ENCODE measurements at places on chromosomes 12 and 14.

GRCh38 chr12:49671031-49671765 is 36.0 kb downstream of the FMNL3 start:
- no peak for DNase-seq

GRCh38 chr12:124842073-124842749 is 21.5 kb downstream of the SCARB1 start:
- no peak for DNase-seq

DNA sequence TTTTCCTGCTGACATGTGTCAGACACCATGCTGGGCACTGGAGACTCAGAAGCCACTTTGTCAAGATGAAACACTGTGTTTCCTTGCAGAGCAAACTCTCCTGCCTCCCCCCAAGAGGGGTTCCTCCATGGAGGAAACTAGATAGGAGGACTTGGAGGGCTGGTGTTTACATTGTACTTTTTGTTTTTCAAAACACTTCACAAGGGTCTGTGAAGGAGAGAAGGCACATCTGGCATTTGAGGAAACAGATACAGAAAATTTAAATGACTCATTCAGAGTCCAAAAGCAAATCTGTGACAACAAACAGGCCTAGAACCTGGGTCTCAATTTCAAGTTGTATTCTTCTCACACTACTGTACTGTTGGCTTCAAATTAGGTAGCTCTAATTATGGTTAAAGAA is 6.7 kb upstream of the CDKL1 start:
- DNase-seq = no peak

GRCh38 chr12:88638966-88639760 is 58.9 kb upstream of the KITLG start:
- DNase-seq = no peak

GRCh38 chr12:132362996-132363660 is 33.7 kb upstream of the GALNT9 start:
- no peak for DNase-seq

- DNase-seq = no peak
Measured at GRCh38 chr12:33529031-33529430, 89.4 kb upstream of the SYT10 start.

DNA sequence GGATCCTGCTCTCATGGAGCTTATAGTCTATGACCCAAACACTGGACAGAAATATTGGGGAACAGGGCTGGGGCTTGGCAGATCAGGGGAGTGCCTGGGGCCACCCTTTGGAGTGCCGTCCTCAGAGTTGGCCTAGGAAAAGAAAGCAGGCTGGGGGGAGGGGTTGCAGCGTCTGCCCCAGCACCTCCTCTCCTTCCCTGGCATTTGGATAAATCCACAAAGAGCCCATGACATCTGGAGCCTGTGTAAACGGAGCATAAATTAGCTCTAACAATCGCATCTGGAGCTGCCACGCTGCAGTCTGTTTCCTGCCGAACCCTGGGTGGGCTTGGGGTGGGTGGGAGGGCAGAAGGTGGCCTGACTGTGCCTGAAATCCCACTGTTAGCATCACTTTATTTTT is 63.8 kb downstream of the MVK start:
- no peak for DNase-seq

DNA sequence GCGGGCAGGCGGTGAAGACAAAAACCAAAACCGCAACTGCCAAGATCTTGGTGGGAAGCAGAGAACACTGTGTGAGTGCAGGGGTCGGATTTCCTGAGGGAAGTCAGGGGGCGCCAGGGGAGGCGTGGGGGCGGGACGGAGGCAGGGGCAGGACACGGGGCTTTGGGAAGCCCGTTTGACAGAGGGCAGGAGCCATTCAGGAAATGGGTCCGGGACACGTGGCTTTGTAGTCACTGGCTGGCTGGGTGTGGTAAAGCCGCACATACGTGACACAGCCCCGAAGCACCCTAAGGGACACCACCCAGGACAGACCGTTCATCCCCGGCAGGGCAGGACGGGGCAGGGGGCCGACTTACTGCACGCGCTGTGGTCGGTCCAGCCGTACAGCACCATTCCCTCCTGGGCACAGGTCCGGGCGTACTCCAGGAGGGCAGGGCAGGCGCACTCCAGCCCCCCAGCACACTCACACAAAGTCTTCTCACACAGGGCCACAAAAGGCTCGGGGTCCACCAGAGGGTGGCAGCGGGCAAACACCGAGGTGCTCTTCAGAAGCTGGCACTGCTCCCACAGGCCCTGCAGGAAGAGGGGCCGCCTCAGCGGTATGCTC is 49.4 kb downstream of the VWF start:
- DNase-seq = no peak

GRCh38 chr14:67010602-67011001 is 178.6 kb upstream of the GARIN2 start:
- no peak for DNase-seq

DNA sequence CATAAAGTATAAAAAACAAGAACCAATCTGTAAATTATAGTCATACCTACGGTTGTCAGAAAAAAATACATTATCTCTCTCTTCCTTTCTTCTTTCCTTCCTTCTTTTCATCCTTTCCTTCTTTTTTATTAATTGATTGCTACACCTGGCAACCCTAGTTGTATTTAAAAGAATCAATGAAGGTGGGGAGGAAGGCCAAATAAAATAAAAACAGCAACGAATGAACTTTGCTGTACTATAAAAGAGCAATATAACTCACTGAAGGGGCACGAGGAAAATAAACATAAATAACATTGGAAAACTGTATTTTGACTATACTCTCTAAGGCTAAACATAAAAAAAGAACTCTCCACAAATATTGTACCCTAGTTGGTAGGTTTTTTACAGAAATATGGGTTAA is 898.2 kb upstream of the USP15 start:
- no peak for DNase-seq

GRCh38 chr14:28776482-28777266 is 10.1 kb downstream of the FOXG1 start:
- no peak for DNase-seq

- DNase-seq = no peak
Measured at GRCh38 chr14:105089746-105090492, 24.7 kb upstream of the GPR132 start.

GRCh38 chr12:64265839-64266238 is 43.7 kb upstream of the KICS2 start:
- no peak for DNase-seq

DNA sequence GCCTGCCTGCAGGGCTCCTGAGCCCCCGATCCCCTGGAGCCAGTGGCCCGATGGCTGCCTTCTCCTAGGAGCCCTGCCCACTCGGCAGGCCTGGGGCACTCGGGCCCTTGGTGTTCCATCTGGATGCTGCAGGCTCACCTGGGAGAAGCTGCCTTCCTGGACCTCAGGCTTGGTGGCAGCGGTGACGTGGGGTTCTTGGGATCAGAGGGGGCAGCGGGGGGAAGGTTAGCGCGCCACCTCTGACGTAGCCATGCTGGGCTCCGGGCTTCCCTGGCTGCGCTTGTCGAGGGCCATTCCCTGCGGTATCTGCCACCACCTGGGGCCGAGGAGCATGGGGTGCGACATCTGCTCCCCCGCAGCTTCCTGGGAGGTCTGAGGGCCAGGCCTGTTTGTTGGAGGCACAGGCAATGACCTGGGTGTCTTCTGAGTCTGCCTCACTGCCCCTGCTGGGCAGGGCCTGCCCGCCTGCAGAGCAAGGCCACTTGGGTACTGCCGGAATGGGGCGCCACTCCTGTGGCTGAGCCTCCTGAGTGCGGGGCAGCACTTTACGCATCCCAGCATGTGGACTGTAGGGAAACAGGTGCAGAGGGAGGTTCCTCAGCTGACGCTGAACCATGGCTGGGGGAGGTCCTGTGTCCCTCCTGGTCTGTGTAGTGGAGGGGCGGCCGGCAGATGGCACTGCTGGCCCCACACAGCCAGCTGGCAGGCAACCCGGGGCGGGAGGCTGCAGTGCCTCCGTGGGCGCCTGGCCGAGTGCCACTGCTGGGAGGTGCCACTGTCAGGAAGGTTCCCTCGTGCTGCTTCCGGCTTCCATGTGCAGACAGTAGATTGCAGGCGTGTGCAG is 20.3 kb downstream of the MTA1 start:
- DNase-seq = no peak

DNA sequence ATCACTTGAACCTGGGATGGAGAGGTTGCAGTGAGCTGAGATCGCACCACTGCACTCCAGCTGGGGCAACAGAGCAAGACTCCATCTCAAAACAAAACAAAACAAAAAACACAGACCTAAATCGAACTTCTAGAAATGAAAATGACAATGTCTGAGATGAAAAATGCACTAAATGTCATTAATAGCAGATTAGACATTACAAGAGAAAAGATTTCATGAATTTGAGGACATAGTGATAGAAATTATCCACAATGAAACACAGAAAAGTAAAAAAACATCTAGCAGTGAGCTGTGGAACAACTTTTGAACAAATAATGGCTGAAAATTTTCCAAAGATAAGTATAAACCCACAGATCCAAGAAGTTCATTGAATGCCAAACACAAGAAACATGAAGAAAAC is 35.2 kb downstream of the BICDL1 start:
- no peak for DNase-seq

GRCh38 chr14:21382886-21383847 is 652 bp downstream of the SUPT16H start:
- DNase-seq = no peak

DNA sequence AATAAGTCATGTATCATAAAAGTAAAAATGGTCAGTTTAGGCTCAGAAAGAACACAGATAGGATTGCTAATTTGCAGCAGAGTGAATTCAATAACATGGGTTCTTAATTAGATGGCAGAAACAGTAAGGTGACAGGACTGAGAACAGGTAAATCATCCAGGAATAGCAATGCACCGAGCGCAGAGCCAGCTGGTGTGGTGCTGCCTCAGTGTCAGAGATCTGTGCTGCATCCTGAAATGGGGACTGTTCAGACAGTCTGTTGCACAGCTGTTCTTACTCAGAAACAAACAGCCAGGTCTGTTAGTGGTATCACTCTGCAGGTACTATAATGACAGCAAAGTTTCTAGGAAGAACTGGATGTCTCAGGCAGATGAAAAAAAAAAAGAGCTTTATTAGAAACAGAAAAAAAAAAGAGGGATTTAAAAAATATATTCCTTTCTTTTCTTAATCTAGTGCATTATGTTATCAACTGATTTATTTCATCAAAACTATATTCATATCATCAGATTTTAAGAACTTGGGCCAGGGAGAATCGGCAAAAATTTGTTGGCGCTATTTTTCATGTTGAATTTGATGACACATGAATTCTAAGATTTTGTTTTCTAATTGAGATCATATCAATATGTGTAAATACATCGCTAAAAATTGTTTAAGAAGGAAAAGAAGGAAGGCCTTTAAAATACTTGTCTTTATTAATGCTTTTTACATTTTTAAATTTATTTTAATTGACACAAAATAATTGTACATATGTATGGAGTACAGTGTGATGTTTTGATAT is 501.8 kb downstream of the PRKD1 start:
- no peak for DNase-seq

- no peak for DNase-seq
Measured at GRCh38 chr14:90523544-90523943, 126.7 kb downstream of the CALM1 start.

- peak; percentile 14 for DNase-seq
Measured at GRCh38 chr12:68565391-68565903, 45.3 kb upstream of the RAP1B start.

- DNase-seq = no peak
Measured at GRCh38 chr12:113955109-113955970, 10.8 kb downstream of the RBM19 start.

- no peak for DNase-seq
Measured at GRCh38 chr12:49260571-49261363, 4.1 kb upstream of the TUBA1C start.

DNA sequence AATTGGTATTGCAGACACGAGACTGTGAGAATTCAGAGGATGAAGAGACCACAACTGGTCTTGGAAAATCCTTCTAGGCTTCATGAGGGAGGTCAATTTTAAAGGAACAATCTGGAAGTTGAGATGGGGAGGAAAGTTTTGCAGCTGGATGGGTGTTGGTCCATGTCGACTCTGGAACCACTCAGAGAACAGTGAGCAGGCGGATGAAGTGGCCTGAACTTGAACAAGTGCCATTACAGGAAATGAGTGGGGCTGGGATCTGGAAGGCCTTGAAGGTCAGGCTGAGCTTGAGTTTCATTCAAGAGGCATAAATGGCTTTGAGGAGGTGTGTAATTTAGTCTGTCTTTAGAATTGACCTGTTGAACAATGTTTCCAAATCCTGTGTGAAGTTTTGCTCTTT is 140.9 kb downstream of the GALC start:
- DNase-seq = no peak

- peak; percentile 42 for DNase-seq
Measured at GRCh38 chr12:27434673-27435565, 11.6 kb upstream of the SMCO2 start.

DNA sequence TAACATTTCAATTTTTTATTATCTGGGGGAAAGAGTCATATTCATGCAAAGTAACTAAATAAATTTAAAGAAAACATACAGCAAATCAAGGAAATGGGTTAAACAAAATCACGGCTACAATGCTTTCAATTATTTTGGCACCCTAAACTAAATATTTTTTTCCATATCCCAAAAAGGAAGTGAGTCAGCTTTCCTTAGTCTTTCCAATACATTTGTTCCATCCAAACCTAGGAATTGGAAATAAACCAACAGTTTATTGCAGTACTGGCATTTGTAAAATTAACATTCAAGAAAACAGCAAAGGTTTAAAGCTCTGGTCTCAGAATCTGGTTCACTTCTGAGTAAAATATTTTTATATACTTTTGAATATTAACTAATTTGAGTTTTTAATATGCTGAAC is 89.2 kb downstream of the BCL2L14 start:
- DNase-seq = no peak

DNA sequence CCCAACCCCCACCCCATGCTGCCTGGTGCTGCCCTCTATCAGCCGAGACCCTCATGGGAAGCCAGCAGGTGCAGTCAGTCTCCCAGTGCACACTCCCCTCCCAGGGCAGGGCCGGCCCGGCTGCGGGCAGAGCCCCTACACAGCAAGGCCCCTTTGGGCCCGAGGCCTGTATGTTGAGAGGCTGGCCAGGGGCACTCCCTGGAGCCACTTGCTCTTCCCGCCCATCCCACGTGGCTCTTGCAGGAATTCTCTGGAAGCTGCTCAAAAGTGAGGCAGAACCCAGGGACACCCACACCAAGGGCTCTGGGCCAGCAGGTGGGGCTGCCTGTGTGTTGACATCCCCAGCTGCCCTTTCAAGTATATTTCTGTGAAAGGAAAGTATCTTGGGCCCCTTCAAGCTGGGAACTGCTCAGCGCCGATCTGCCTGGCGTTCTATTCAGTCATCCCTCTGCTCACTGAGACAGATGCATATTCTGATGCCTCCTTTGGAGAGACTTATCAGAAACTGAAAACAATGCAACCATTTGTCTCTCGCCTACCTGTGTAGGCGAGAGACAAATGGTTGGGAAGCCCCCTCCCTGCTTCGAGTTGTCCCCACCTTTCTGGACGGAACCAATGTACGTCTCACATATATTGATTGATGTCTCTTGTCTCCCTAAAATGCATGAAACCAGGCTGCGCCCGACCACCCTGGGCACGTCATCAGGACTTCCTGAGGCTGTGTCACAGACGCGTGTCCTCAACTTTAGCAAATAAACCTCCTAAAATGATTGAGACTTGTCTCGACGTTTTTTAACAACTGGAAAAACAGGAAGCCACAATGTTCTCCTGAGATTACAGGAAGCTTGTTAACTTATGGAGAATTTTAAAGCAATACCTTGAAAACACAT is 6.0 kb downstream of the GPR132 start:
- DNase-seq = no peak

- DNase-seq = no peak
Measured at GRCh38 chr14:91732859-91733477, 1.1 kb upstream of the CATSPERB start.

GRCh38 chr14:54738009-54738408 is 164.6 kb downstream of the GCH1 start:
- DNase-seq = no peak
